Epithelial cell of proximal tubule (primary cell): ENCODE measurements at places on chromosomes 5 and 9.

DNA sequence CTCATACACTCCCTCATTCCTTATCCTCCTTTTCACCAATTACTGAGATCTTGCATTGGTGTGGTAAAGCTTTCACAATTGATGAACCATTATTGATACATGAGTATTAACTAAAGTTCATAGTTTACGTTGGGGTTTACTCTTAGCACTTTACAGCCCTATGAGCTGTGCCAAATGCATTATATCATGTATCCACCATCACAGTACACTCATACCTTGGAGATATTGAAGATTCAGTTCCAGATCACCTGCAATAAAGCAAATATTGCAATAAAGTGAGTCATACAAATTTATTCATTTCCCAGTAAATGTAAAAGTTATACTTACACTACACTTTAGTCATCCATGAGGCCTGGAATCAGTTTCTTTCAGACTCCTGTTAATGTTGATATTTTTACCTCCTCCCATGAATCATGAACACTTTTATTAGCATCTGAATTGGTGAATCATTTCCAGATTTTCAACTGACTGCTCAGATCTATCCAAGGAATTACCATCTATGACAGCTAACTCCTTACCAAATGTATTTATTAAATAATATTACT lies 546.6 kb upstream of the PTPRD start:
- DNase-seq = no peak

DNA sequence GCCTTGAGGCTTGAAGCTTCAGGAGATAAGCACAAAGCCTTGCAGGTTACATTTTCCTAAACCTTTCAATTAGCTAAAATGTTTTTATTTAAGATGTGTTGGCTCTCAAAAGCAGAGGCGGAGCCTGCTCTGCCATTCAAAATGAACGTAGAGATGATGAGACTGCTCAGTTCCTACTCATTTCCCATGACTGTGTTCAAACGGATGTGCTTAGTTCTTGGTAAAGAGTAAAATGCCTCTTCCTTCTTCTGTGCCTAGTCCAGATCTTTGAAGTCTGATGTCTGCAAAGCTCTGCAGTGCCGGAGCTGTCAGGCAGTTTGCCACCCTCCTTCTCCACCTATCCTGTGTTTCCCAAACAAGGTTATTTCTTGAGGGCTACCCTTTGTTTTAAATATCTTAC lies 46.3 kb upstream of the ADAMTSL1 start:
- no peak for DNase-seq

DNA sequence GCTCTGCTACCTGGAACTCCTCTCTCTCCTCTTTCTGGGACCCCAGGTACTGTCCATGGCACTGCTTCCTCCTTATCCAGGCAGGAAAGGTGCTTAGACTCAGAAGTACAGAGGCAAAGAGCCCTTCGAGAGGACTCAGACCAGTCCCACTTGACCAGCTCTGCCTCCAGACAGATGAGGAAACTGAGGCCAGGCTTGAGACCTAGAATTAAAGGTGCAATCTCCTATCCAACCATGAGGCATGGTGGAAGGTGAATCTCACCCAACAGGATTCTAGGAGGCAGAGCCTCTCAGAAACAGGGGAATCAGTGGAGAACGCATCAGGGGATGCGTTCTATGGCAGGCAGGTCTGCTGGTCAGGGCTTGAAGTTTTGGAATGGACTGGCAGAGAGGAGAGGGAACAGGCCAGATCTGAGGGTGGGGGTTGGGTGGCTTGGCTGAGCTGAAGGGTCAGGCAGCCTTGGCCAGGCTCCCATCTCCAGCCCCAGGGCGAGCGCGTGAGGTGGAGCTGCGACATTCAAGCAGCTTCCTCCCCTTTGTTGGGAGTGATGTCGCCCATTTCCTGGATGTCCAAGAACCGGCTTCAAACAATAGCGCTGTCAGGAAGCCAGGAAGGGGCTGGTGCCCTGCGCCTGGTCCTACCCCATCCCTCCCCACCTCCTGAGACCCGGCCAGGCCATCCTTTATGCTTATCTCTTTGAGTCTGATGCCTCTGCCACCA lies 26.2 kb downstream of the NDUFA8 start:
- DNase-seq = no peak

GRCh38 chr5:4640795-4641194 lies 499.3 kb upstream of the ADAMTS16 start:
- peak; percentile 45 for DNase-seq

- no peak for DNase-seq
Observed at GRCh38 chr5:115321309-115321708, 24.9 kb upstream of the CCDC112 start.

DNA sequence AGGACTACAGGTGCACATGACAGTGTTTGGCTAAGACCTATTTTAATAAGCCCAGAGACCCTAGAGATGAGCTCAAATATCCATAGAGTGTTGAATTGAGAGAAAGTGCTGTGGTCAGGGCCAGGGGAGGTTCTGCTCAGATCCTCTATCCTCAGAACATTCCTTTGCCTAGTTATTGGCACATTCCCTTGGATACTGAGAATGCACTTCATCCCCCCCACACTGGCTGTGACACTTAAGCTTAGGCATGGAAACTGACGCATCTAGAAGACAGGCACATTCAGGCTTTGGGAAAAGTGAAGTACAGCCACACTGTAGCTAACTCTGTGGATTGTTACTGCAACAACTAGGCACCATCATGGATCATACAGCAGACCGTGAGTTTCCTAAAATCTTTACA lies 27.1 kb upstream of the RASGRF2 start:
- no peak for DNase-seq

- no peak for DNase-seq
Observed at GRCh38 chr5:8981016-8981415, 564.9 kb downstream of the SEMA5A start.

DNA sequence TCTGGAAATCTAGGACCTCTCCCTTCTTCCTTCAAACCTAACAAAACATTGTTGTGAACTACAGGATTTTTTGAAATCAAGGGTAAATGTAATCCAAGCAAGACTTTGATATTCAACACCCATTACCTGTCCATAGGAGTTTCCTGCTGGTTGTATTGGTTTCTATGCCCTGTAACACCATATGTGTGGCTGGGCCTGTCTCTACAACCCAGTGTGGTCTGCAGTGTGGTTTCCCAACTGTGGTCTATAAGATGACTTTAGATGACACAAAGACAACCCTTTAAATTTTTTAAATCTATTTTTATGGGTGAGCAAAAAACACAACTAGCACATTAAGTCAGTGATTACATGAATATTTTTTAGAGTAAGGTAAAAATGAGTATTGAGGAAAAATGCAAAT lies 93.1 kb downstream of the SMIM15 start:
- DNase-seq = no peak

DNA sequence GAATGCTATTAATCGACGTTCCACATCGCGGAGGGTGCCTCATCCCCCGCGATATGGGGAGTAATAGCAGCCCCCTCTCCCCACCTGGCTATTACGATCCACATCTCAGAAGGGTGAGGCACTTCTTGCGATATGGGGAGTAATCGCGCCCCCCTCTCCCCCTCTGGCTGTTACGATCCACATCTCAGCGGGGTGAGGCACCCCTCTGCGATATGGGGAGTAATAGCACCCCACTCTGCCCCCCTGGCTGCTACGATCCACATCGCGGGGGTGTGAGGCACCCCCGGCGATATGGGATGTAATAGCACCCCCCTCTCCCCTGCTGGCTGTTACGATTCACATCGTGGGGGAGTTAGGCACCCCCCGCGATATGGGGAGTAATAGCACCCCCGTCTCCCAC lies 128.5 kb downstream of the TMEM38B start:
- DNase-seq = no peak

- no peak for DNase-seq
Observed at GRCh38 chr9:95188459-95188858, 129.1 kb downstream of the FANCC start.

- DNase-seq = no peak
Observed at GRCh38 chr5:14134083-14134482, 9.1 kb upstream of the TRIO start.

DNA sequence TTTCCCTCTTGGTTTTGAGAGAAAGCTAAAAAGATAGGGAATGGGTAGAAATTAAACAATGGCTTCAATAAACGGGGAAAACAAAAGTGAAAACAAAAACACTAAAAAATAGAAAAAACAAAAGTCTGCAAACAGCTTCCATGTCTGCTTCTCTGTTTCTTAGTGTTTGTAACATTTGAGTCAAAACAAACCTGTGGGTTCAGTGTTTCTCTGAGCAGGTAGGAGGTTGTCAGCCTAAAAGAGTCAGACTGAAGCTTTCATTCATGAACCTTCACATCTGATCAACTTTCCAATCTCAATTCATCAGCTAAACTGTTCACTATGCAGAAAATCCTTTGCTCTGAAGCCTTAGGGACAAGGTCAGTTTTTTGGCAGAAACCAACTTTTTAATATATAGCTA lies 102.5 kb upstream of the ADAMTS16 start:
- DNase-seq = no peak

DNA sequence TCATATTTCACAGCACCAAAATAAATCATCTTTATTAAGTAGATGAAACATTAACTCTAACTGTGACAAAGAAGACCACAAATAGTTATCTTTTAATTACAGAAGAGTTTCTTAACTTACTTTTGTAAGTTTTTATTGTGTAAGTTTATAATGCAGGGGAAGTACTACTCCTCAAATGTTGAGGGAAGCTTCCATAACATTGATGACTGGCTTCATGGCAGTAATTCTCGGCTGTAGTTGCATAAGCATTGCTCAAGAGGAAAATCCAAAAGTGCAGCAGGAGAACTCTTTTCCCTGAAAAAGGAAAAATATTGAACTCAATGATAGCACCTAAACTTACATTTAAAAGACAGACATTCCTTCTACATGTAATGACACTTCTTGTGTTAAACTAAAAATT lies 4.6 kb downstream of the TSLP start:
- no peak for DNase-seq

- no peak for DNase-seq
Observed at GRCh38 chr9:90843525-90843924, 41.9 kb downstream of the SYK start.

DNA sequence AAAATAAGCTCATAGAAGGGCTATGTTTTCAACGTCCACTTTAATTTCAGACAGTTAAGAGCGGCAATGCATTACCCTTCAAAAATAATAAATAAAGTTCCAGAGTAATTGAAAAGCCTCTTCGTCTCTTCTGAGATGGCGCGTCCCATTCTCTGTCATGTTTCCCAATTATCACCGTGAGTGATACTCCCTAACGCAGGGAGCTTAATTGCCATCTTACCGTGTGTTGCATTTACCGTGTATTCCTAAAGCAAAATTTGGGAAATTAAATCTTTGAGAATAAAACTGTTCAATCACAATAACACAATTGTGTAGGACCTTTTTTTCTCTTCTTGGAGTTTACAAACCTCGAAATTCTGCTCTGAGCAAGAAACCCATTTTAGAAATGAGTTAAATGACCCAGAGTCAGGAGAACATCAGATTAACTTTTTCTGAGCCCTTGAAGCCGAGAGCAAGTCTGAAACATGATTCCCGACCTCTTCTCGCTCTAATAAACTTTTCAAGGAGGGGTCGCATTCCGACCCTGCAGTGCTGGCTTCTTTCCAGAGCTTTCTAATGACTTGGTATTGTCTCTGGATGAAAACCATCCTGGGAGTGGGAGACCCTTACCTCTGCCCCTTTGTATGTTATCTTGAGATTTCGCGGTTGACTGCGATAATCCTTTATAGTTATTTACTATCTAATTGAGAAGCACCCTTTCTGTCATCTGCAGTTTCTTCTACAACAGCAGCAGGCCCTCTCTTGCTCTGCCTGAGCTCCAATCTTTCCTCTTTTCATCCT lies 251.5 kb downstream of the FSTL4 start:
- DNase-seq = no peak

- DNase-seq = no peak
Observed at GRCh38 chr5:172853355-172853975, 19.4 kb downstream of the ERGIC1 start.

- no peak for DNase-seq
Observed at GRCh38 chr5:60445427-60445826, 254.5 kb downstream of the DEPDC1B start.

DNA sequence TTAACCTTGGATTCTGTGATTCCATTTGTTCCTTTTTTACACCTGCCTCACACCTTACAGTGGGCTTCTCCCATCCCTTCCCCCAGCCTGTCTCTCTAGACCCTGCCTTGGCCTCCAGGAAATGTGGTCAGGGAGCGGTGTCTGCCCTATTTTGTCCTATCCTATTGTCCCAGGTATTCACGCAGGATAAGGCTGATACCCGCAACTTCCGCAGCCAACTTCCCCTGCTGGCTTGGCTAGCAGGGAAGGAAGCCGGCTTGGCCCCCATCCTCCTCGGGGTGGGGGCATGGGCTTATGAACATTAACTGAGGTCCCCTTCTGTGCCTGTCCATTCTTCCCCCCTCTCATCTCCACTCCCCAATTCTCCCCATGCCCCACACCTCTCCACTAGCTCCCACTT lies 3.5 kb downstream of the CSF1R start:
- DNase-seq = no peak

DNA sequence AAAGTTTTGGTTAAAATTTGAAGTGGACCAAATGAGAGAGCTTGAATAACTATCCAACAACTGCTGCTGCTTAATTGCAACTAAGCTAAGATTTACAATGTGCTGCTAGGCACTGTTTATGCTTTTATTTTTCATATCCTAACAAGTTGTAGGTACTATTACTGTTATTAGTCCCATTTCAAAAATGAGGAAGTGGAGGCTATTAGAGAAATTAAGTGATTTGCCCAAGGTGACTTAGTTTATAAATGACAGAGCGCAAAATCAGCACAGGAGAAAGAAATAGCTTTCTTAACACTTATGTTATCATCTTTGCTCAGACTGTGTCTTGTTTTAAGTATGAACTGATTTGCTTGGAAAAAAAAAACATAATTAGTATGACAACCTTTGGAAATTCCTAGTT lies 23.1 kb downstream of the WDR36 start:
- no peak for DNase-seq

DNA sequence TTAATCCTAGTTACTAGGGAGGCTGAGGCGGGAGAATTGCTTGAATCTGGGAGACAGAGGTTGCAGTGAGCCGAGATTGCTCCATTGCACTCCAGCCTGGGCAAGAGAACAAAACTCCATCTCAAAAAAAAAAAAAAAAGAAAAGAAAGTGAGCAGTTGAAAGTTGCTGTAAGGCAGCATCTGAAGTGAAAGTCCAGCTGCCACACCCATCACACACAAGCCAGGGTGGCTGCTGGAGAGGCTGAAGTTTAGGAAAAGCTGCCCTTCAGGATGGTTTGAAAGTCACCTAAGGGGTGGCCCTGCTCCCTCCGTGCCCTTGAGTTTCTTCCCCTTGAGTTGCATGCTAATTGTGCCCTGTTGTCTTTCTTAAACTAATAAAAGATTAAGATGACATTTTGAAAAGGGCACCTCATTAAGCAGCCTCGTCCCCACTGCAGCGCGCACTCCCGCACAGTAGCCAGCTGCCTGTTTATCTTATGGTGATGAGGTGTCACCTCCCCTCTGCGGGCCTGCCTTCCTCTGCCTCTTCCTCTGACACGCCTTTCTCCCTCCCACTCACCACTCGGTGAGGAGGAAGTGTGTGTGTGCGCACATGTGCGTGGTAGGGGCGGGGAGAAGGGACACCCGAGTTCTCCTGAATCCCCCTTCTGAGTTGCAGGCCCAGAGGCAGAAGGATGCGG lies 104.2 kb upstream of the PANK3 start:
- no peak for DNase-seq

- DNase-seq = no peak
Observed at GRCh38 chr5:137619191-137619870, 116.6 kb downstream of the KLHL3 start.
